ENCODE measurements at places on chromosomes 2 and 18.

- DNase-seq, result no peak
Observed at GRCh38 chr2:30765876-30766470, 41.3 kb downstream of the CAPN13 start.

GRCh38 chr2:53901192-53901591 is 41.4 kb upstream of the GPR75 start:
- no peak for DNase-seq

GRCh38 chr2:164314148-164314547 is 307.1 kb downstream of the GRB14 start:
- DNase-seq, result no peak

- no peak for DNase-seq
Observed at GRCh38 chr2:147390475-147390874, 454.4 kb upstream of the ACVR2A start.

- no peak for DNase-seq
Observed at GRCh38 chr2:72940786-72941185, 23.5 kb downstream of the EMX1 start.

DNA sequence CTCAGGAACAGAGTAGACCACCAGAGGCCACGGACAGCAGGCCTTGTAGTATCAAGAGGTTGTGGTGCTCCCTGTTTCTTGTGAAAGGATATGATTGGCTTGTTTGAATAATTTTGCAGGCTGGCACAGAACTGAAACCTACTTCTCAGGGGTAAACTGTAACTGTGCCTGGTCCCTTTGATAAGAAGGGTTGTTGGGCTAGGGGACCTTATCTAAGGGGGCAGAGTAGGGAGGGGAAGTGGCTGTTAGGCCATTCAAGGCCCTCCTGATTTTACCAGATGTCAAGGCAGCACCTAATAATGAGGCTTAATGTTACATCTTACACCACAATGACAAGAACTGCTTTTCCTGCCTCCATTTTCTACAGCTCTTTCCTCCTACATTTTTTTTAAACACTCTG is 45.6 kb downstream of the GPR39 start:
- DNase-seq, result no peak

GRCh38 chr2:216735086-216735485 is 39.7 kb upstream of the IGFBP5 start:
- no peak for DNase-seq

GRCh38 chr2:49487139-49487538 is 332.8 kb upstream of the FSHR start:
- no peak for DNase-seq

GRCh38 chr2:176138923-176139660 is 9.6 kb downstream of the HOXD8 start:
- DNase-seq, result no peak

DNA sequence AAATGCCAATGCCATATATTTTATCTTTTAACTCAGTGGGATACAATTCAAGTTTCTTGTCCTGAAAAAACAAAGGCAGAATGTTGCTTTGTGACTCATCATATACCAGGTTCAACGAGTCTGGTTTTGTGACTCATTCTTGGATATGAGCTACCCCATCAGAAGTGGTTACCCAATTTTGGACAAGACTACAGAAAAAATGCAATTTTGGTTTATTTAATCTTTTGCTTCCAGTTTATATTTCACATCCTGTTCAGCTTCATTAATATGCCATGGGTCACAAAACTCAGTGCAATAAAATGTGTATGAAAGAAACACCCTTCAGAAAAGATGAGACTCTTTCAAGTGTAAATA is 25.0 kb downstream of the FN1 start:
- peak; percentile 63 for DNase-seq

- no peak for DNase-seq
Observed at GRCh38 chr18:55983433-55983832, 395.4 kb upstream of the TCF4 start.

- no peak for DNase-seq
Observed at GRCh38 chr2:46377101-46377581, 79.9 kb downstream of the EPAS1 start.

DNA sequence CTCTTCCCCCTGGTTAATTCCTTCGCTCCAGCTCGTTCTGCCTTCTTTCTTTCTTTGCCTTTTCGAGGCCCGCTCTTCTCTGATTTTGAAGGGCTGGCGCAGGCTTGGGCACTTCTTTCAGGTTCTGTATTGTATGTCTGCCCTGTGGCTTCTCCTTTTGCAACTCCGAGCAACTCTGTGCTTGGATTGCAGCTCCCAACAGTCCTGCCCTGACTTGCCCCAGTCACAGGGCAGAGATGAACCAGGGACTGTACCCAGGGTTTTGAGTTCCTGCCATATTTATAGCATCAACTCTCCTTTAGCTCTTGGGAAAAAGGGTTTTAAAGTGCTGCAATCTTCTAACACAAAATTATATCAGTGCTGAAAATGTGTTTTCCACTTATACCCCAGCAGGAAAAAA is 31.1 kb upstream of the CD8A start:
- DNase-seq, result no peak

DNA sequence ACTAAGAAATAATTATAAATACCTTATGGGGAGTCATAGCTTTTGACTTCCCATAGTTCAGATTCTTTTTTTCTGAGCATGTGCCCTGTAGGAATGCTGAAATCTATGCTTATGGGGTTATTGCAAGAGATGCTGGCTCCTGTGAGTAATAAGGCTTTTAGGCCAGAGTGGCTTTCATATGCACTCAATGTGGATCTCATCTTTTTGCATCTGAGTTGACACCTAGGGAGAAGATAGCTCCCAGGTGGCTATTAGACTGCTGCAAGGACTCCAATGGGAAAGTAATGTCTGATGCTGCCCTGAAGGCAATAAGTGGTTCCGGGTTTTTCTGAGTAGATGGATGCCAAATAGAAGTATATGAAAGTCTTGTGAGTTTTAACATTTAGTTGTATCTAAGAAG is 21.0 kb downstream of the DNAH6 start:
- no peak for DNase-seq

DNA sequence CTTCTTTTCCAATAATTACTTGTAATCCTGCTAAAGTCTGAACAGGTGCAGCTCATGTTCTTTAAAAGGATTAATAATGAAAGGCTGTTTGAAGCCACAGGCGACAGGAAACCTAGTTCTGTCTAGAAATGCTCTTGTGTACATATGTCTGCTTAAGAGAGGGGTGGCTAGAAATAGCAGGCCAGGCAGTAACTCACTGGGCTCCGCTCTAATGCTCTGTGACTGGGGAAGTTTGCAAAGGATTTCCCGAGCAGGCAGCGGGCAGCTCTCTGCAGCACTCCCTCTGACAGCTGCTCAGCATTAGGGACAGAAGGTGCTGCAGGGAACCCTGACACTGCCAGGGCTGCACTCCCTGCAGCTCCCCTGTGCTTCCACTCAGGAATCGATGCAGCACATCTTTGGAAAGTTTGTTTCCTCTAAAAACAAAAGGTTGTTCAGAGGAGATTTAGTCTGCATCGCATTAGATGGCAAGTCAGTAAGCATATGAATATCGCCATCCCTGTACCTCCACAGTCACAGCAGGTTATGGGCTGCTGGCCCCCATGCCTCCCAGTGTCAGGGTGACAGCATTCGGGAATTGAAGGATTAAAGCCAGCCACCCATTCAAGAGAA is 33.1 kb upstream of the TTC39C start:
- no peak for DNase-seq

Data from activated CD4-positive, alpha-beta T cell treated with anti-CD3 and anti-CD28 coated beads, Interleukin-2, Interleukin-6, amounts not matched to agents 100 ng/mL and 50 ng/mL, durations not matched to agents 16 hours and 8 hours (primary cell).